Neural crest cell (in vitro differentiated cells): ENCODE measurements at places on chromosomes 3 and 15. TPM values are rescaled to one million over a fixed set of nuclear protein-coding genes. Genes with fewer than 3 reads are reported as not detected.

DNA sequence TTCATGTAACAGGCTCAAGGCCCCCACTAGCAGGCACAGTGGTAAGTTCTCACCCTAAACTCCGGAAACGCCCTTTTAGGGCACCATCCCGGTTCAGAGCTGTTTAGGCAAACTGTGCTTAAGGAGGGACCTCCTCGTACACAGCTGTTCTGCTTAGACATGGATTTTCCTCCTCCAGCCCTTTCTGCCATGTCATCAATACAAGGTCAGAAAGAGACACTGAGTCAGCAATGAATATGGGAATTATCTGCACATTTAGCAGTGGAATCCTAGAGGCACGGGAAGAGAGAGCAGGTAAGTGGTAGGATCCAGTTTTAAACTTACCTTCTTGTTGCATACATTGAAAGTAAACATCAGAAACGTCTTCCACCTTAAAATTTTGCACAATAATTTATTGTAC, 107.3 kb downstream of the KCNAB1 start:
- no peak overlapping the region for H3K4me3 ChIP-seq
- H3K36me3 ChIP-seq: no peaks in the 10 kb centered on the region
- H3K27ac ChIP-seq: no peak overlapping the region
- H3K27me3 ChIP-seq: peaks cover 7% of the 10 kb centered on the region
- no peak for DNase-seq

DNA sequence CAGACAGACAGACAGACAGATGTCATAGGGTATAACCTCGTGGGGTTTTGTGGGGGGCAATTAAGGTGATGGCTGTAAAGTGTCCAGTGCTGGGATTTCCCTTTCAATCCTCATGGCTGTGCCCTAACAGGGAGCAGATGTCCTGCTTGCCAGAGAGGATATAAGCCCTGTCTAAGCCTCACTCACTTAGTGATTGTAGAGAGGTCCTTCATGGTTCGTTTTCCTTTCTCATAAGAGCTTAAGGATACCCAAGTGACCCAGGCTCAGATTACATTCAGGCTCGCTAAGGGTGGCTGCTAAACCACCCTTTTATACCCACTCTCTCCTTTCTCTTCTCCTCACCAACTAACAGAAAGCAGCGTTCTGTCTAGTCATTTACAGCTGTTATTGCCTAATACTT, 19.2 kb downstream of the LYSMD2 start:
- H3K4me3 ChIP-seq: no peak overlapping the region
- H3K27me3 ChIP-seq: no peaks in the 10 kb centered on the region
- H3K27ac ChIP-seq: no peak overlapping the region
- no peaks in the 10 kb centered on the region for H3K36me3 ChIP-seq
- DNase-seq: no peak

The STAC gene
- total RNA-seq: 0.93 and 1.3 TPM in 2 replicates

- H3K27me3 ChIP-seq: no peaks in the 10 kb centered on the region
- no peak for DNase-seq
- H3K27ac ChIP-seq: no peak overlapping the region
- H3K36me3 ChIP-seq: no peaks in the 10 kb centered on the region
- H3K4me1 ChIP-seq: no peaks in the 10 kb centered on the region
Measured at GRCh38 chr15:100653608-100654007, 51.2 kb downstream of the ASB7 start.

The ACSBG1 gene
- 4.9 and 5.5 TPM in 2 replicates for total RNA-seq
